ENCODE measurements at places on chromosomes 13 and 19.

DNA sequence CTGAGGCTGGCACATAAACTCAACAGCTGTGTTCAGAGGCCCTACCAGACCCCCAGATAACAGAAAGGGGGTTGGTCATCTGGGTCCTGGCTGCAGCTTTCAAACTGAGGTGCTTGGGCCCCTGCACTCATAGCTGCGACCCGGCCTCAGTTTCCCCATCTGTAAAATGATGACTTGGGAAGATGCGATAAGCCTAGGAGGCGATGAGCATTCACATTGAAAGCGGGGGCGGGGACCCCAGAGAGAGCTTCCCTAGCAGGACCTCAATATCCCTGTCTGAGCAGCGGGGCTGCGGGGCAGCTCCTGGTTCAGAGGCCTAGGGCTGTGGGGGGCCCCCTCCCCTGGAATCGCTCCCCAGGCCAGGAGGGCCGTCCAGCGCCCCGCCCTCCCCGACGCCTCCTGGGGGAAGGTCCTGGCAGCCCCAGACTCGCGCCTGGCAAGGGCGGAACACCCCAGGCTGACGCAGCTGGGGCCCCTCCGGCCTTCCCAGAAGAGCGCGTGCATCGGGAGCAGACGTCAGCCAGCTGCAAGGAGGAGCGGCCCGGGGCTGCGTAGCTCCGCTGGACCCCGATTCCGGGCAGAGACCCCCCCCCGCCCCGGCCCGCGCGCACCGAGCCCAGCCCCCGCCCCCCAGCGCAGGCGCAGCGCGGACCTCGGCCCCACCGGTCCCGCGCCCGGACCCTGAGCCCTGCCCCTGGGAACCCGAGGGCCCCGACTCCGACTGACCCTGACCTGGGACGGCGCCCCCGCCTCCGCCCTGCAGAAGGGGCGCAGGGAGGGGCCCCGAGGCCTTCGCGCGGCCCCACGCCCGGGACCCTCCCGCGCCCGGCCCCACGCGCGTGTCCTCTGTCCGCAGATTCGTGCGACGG, 3.5 kb downstream of the FSTL3 start:
- no peak for DNase-seq

GRCh38 chr19:55516878-55517620, 19.9 kb downstream of the SBK2 start:
- peak; percentile 89 for DNase-seq

GRCh38 chr13:45231722-45232121, 30.9 kb upstream of the KCTD4 start:
- DNase-seq = peak; percentile 4

DNA sequence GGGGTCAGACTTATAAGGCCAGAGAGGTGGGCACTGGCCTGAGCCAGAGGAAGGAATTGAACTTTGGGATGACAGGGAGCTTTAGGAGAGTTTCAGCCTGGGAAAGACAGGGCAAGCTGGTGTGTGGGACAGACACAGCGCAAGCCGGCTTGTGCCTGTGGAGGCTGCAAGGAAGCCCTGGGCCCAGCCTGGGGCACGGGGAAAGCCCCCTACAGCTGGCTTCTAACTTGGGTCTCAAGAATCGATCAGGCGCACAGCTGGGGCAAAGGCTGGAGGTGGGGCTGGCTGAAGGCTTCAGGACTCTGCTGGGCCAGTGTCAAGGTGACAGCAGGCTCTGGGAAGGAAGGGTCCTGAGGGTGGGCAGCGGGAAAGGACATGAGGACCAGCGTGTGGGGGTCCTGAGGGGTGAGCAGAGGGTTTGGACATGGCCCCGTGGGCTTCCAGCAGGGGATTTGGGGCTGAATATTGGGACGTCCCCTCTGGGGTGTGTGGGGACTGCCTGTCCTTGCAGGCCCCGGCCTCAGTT, 3.0 kb downstream of the PTOV1 start:
- no peak for DNase-seq

DNA sequence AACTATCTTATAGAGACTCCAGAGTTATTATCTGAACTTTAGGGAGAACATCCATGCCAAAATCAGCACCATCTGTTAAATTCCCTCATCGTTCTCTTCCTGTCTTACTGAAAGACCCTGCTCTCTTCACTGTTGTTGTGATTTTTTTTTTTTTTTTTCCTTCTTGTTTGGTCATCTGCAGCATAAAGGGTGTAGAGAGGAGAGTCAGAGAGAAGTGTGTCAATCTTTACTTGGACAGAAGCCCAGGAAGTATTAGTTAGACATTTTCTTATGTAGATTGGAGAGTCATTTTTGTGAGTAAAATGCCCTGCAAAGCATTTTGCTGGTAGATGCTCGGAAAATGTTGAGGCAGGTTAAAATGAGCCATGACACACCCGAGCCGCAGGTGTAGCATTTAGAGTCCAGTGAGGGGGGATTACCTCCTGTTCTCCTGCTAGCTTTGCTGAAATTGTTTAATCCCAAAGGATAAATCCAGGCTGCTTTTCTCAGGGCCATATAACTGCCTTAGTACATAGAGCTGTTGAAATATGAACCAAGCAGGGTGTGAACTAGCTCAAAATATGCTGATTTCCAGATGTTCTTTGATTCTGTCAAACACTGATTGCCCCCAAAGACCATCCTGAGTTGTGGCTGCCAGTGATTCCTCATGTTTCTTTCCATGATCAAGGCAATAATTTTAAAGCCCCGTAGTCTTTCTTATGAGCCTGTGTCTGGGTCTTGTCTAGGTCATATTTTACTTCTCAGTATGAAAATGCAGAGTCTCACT, 143.5 kb downstream of the DCT start:
- DNase-seq = no peak

GRCh38 chr19:29507081-29507860, 18.5 kb upstream of the VSTM2B start:
- DNase-seq = no peak

- no peak for DNase-seq
Observed at GRCh38 chr19:30523791-30524190, 151.6 kb downstream of the ZNF536 start.

GRCh38 chr13:78826936-78827335, 168.0 kb upstream of the OBI1 start:
- DNase-seq = peak; percentile 21

DNA sequence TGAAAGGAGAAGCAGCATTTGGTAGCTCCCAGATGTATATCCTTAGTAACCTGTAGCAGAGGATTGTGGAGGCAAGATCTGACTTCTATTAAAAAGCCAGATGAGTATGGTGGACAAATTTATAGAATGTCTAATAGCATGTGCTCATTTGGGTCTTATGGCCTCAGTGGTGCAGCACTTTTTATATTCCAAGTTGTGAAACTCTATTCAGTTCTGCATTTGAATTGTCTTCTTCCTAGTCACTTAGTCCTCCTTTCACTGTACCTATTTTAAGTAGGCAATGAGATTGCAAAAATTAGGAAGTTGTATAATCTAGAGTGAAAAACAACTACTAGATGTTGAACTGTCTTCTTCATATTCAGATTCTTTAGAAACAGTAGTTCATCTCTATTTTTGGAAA, 412.5 kb upstream of the PCDH9 start:
- no peak for DNase-seq

DNA sequence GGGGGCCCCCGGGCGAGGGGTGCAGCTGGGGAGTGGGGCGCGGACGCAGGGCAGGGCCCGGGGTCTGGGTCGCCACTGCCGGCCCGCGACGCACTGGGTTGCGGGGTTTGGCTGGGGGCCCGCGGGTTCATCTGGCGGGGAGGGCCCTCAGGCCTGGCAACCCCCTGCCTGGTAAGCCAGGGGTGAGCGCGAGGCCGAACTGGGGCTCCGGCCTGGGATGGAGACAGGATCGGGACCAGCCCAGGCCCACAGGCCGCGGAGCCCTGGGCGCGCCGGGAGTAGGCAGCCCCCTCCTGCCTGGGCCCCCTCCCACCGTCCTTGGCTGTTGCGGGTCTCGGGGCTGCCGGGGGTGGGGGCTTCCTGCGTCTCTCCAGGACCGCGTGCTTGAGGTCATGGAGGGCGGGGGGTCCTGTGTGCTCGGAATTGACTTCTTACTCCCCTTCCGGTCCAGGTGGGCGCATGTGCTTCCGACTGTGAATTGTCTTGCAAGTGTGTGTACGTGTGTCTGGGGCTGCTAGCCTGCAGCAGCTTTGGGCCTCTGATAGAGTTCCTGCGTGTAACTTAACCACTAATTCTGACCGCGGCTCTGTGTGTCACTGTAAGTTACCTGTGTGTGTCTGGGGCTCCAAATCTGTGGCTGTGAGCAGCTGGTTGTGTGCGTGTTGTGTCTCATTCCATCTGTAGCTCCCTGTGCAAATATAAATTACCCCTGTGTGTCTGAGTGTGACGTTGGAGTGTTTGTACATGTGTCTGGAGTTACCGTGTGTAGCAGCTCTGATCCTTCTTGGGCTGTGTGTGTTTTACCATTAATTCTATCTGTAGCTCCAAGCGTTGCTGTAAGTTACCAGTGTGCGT, 751 bp downstream of the GRAMD1A start:
- peak; percentile 10 for DNase-seq

DNA sequence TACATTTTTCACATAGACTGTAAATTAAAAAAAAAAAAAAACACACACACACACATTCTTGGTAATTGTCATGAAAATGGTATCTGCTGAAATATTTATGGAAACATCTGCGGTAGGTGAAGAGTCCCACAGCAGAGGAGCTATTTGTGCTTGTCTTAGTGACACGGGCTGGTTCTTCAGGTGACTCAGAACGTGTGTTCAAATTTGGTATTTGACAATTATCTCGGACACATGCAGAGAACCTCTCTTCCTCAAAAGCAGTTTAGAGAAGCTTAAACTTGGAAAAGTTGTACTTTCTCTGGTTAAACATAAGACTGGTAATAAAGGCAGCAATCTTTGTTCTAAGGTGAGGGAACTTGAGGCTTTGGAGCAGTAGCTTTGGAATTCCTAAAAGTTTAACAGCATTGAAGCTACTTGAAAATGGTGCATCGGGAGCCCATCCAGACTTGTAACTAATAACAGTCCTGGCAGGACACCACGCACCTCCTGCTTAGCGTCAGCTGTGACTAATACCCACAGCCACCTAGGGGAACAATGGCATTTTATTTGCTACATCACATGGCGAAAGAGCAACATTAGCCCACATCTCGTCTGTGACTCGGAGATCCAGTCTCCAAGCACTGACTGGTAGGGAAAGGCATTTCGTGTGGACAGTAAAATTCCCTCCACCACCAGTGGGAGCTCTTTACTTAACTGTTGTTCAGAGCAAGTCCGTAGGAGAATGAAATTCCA, 1505.1 kb upstream of the SLC10A2 start:
- peak; percentile 68 for DNase-seq

DNA sequence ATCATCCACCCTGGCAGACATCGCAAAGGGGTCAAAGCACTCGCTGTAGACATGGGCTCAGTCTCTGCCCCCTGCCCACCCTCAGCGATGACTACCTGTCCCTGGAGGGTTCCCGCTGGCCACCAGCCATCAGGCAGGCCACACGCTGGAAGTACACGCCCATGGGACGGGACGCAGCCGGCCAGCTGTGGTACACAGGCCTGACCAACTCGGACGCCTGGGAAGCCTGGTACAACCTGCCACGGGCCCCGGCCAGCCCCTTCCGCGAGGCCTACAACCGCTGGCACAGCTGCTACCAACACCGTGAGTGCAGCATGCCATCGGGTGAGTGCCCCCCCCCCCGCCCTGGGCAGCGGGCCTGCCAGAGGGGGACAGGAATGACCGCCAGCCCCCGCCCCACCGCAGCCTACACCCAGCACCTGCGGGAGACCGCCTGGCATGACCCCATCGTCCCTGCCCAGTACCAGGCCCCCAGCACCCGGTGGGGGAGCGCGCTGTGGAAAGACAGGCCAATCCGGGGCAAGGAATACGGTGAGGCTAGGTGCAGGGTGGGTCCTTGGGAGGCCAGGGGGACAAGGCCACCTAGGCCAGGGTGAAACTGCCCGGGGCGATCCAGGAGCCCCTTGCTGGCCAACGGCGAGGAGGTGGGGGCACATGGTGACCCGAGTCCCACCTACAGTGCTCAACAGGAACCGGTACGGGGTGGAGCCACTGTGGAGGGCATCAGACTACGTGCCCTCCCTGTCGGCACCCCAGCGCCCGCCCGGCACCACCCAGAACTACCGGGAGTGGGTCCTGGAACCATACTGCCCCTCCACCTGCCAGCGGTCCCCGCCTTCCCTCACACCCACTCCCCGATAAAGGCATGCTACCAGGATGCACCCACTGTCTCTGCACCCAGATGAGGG, 4.4 kb downstream of the TEKTIP1 start:
- DNase-seq = no peak

- no peak for DNase-seq
Observed at GRCh38 chr19:51196181-51196580, 28.7 kb upstream of the CD33 start.

GRCh38 chr13:102182170-102182569, 219.7 kb downstream of the FGF14 start:
- no peak for DNase-seq

DNA sequence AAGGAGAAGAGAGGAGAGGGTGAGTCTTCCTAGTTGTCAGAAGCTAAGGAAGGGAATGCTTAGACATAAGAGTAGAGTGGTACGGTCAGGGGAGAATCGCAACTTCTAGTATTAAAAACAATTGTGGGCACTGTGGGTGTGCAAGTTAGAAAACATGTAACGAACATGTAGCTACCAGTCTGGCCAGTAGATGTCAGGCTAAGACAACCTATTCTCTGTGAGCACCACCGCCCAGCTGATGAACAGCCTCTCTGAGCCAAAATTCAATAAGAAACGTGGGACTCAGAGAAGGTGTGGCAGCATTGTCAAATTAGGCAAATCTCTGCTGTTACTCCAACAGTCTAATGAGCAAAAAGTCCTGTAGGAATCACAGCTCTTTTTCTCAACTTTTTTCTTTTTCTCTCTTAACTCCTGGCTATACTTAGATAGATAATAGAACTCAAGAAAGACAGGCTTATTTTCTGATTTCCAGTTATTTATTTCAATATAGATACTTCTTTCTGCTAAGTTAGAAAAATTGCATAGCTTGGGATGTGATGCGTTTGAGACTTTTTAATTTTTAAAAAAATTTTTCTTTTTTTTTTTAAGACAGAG, 186.2 kb downstream of the USP12 start:
- peak; percentile 63 for DNase-seq

DNA sequence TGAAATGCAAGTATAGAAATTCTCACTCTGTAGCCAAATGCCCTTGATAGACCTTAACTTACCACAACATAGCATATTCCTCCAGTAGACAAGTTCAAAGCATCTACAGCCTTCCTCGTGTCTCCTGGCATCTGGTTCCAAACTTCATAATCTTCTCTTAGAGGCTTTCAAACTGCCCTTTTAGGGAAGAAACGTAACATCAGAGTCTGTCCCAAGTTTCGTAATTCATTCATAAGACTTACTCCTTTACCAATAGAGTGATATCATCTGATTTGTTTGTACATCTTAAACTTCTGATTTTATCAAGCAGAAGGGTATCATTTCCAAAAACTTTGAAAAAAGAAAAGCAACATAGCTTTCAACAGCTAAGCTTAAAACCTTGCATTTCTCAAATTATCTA, 137.4 kb downstream of the SPRY2 start:
- DNase-seq = no peak

DNA sequence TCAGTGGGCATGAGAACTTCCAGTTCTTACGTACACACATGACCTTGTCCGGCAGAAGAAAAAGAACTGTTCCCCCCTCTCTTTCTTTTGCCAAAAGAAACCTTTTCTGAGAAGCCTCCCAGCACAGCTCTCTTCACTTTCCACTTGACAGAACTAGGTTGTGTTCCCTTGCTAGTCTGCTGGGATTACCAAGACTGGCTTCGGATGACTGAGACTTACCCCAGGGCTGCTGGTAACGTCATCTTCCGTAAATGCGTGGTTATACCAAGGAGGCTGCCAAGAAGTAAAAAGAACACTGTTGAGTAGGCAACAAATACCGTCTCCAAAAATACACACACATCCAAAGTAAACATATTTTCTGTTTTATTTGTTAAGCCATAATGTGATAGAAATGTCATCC, 908.2 kb downstream of the EFNB2 start:
- no peak for DNase-seq

GRCh38 chr13:39111145-39111544, 72.9 kb downstream of the NHLRC3 start:
- DNase-seq = no peak

GRCh38 chr19:9295411-9295849, 14.2 kb downstream of the ZNF699 start:
- no peak for DNase-seq
